CD4-positive, alpha-beta T cell treated with Interleukin-17A for 4 hours (primary cell): ENCODE measurements at places on chromosomes 3 and 15.

GRCh38 chr3:94294806-94295205 lies 231.9 kb downstream of the NSUN3 start:
- DNase-seq = no peak

DNA sequence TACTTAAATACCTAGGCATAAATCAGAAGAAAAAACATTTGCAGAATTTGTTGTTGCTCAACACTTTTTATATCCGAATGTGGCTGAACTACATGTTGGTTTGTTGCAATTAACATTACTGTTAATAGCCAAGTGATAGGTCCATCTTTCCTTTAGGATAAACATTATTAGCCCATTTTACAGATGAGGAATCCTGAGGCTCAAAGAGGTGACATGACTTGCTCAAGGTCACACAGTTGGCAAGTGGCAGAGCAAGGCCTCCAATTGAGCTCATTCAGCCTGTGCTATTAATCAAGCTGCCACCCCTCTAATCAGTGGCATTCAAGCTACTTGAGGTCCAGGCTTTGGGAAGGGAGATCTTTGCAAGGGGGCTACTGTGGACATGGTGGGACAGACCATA lies 125.8 kb upstream of the ATP2B2 start:
- DNase-seq = no peak

DNA sequence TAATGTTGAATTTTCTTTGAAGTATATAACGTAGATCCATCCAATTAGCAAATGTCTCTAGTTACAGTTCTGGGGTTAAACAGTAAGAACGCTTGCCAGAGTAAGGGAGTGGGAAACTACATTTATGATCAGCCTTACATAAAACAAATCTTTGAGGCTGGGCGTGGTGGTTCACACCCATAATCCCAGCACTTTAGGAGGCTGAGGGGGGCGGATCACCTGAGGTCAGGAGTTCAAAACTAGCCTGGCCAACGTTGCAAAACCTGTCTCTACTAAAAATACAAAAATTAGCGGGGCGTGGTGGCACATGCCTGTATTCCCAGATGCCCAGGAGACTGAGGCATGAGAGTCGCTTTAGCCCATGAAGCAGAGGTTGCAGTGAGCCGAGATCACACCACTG lies 50.1 kb upstream of the GATM start:
- DNase-seq = no peak

DNA sequence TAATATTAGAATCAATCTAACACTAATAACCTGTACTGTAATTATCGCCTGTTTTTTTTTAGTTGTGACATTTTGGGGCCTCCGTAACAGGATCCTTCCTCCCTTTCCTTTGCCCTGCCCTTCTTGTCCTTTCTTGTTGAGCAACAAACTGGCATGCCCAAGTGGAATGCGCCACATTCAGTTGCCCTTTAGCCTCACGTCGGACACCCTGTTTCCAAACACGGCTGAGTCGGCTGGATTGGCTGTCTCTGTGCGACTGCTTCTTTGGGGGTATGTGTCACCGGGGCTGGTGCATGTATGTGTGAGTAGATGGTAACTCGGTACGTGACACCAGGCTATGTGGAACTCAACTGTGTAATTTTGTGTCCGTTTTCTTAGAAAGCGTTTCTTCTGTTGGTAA lies 24.1 kb downstream of the TRAK1 start:
- DNase-seq = no peak

GRCh38 chr3:52973806-52974205 lies 72.1 kb downstream of the SFMBT1 start:
- no peak for DNase-seq

DNA sequence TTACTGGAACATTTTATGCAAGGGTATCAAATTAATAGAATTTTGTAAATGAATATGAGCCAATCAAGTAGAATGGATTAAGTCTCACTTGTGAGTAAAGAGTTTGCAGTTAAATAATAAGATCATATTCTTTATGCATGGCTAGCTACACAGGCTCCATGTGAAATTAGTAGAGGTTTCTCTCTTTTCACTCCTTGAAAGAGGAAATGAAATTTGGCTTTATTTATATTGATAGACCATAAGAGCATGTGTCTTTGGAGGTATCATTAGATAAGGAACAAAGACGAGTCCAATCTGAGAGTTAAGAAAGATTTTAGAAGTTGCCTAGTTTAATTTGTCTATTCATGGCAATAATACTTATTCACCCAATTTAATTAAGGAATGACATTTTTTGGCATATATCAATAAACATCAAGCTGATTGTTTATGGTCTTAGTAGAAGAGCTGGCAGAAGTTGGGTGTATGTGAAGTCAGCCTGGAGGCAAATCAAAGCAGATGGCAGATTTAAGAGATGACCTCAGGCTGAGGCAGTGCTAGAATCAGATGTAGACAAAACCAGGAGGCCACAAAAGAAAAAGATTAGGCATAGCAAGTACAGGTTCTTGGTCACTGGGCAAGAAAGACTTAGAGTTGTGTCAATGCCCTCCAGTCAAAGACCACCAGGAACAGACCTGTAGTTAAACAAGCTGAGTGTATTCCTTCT lies 406.5 kb upstream of the ARHGEF26 start:
- DNase-seq = no peak

DNA sequence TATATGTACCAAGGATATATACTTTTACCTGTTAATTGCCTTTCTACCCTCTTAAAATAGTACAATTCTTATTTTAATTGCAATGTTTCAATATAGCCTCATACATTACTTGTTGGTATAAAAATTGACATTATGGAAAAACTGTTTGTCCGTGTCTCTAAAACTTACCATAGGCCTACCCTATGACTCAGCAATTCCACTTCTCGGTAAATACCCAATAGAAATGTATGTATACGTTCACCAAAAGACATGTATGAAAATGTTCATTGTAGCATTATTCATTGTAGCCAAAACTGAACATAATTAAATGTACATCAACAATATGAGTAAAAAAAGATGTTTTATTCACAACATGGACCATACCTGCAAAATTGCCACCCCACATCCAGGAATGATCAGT lies 679.2 kb upstream of the UBE2E2 start:
- no peak for DNase-seq

DNA sequence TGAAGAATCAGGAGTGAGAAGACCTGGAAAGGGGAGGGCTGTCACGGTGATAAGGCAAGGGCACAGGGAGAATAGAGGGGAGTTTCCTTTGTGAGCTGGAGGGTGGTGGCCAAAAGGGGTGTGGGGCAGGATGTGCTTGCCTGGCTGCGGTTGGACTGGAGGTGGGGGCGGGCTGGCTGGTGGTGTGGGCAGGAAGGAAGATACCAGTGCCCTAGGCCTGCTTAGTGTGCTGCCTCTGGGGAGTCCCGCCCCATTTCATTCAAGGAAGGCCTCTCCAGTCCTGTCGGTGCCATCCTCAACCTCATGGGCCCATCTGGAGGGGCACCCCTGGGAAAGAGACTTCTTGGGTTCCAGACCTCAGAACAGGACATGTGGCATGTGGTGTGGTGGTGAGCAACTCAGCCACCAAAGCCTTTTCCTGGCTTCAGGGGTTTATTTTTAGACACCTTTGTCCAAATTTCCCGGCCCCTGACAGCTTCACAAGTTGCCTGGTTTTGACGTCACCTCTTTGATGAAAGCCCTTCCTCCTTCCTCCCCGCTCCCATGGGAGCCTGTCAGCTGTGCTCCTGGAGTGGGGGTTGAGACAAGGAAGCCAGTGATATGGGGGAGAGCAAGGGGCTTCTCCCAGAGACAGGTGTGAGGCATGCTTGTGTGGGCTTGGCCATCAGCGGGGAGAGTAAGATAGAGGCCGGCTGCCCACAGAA lies 15.6 kb downstream of the TEX264 start:
- DNase-seq = peak; percentile 87

DNA sequence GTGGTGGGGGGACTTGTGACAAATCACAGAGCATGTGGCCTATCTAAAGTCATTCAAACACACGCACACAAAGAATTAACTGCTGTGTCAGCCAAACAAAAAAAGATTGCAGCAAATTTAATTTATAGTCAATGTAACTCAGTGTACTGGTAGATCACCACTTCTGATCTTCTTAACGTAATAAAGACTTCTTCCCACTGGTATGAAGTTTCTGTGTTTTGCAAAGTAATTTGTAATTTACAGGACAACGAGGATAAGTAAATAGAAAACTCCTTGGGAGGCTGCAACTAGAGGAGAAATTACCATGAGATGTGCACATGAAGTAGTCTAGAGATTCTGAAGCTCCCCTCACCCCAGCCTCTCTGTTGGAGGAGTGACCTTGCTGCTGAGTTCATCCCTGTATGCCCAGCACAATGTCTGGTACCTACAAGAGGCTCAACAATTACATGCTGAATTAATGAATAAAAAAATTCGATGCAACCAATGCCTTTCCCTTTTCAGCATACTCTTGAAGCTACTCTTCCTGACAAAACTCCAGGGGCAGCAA lies 207.3 kb downstream of the ARRDC4 start:
- DNase-seq = no peak

GRCh38 chr15:56693761-56694160 lies 39.5 kb downstream of the ZNF280D start:
- no peak for DNase-seq

- DNase-seq = no peak
Measured at GRCh38 chr3:135125171-135125801, 330.2 kb downstream of the EPHB1 start.

- DNase-seq = no peak
Measured at GRCh38 chr3:58135712-58136543, 74.8 kb downstream of the DNASE1L3 start.

DNA sequence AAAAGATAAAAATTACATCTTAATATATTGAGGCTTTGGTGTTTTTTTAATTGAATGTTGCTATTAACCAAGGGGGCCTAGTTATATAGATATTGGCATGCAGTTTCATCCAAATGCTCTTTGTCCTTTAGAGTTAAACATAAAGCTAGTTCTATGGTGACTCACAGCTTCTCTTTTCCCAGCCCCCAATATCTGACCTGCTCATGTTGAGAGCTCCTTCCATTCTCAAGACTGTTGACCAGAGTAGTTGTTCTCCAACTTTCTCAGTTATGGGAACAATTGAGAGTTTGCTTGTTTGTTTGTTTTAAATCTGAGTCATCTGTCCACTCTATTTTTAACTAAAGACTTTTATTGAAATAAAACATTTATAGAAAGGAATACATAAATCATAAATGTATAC lies 15.8 kb upstream of the RARB start:
- no peak for DNase-seq

DNA sequence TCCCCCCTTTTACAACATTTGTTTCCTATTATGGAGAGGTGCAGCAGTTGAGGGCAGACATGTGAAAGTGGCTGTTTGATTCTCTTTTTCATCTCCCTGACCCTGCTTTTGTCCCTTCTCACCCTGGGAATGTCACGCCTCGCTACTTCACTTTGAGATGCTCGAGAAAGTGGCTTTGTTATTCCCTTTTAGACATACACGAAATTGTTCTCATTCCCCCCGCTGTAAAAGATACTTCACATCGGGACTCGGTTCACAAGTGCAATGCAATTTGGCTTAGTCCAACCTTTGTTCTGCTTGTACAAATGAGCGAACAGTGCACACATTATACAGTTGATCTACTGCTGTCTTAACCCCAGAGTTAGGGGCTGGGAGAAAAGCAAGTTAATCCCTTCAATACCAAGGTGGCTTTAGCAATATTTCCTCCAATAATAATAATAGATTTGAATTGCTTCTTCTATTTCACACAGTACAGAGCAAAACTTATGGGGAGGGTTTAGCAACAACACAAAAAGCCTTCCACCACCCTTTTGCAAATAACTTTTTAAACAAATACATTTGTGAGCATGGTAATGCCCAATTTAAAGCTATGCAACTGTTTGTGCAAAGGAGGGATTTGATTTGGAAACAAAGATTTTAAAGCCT lies 5.7 kb upstream of the FOXB1 start:
- DNase-seq = no peak

DNA sequence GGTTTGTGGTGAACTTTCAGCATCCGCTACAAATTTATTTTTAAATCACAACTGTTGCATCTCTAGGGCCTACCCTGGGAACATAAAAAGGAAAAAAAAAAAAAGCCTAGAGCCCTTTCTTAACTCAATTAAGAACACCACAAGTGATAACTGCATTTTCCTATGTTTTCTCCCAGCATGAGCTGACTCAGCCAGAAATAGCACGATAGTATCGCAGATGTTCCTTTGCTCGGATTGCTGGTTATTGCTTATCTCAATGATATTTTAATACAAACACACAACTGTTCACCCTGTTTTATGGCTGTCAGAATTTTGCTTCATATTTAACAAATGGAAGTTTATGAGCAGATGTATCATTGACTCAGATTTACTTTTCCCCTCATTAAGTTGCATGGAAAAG lies 251.8 kb upstream of the SUCLG2 start:
- no peak for DNase-seq

DNA sequence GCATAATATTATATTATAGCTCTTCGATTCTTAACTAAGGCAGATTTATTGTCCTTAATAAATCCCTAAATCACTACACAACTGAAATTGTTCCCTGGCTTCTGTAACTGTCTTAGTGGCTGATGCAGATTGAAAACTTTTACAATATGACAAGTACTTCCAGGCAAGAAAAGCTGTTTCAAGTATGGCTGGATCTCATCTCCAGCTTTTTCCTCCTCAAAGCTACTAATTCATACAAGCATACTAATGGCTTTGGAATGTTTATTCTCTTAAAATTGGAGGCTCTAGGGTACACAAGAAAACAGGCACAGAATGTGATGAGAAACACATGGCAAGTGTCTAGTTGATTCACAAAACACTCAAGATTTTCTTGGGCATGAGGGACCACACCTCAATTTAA lies 351.5 kb upstream of the ICE2 start:
- no peak for DNase-seq

DNA sequence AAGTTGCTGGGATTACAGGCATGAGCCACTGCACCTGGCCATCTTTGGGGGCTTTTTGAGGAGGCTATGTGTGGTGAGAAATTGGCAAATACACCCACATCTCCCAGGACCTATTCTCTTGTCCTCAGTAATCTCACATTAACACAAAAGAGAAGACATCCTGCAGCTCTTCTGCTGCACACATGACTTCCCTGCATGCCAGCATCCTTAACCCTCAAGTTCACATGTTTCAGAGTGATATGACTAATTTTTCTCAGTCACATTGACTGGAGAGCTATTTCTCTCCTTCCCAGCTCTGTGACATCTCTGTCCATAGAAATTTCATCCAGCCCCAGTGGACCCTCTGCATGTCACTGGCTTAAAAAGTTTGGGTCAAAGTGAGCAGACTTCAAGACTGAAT lies 1.9 kb upstream of the SKIC8 start:
- no peak for DNase-seq

- DNase-seq = no peak
Measured at GRCh38 chr15:85314633-85315032, 65.8 kb upstream of the AKAP13 start.

DNA sequence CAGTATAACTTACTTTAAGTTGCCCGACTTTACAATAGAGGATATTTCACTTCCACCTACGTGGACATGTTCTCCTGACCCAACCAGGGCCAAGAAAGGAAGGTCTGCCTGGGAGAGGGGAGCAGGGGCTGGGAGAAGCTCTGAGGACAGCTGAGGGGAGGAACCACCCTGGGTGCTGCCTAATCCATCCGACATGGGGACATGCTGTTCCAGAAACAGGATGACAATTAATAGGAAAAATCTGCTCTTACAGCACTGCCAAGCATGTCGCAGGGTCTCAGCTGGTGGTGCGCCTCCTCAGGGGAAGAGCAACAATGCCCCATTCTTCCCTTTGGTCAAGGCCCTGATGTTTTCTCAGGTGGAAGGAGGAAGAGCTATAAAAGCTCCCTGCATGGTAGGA lies 132.3 kb downstream of the NTRK3 start:
- DNase-seq = no peak
